ENCODE measurements at places on chromosomes 2 and 18.

GRCh38 chr18:57570162-57570561 is 16.3 kb downstream of the FECH start:
- no peak for DNase-seq

- no peak for DNase-seq
Observed at GRCh38 chr2:123578016-123578415, 447.1 kb upstream of the CNTNAP5 start.

- DNase-seq = no peak
Observed at GRCh38 chr18:8607776-8608742, 1.2 kb upstream of the RAB12 start.

- no peak for DNase-seq
Observed at GRCh38 chr18:78540636-78541529, 438.7 kb upstream of the SALL3 start.

DNA sequence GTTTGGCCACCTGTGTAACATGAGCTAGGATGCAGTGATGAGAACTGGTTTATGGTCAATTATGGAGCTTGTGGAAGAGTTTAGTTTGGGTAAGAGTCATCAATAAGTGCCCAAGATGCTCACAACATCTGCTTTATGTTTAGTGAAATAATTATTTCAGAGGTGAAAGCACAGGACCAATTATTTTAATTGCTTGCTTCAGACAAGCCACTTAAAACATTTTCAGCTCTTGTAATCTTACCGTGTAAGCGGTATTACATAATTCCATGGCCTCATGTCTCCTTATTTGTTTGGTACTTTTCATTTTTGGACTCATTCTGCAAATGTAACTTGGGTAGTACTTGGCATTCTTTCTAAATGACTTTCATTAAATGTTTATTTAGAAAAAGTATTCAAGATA is 5.4 kb downstream of the B3GNT2 start:
- DNase-seq = no peak

DNA sequence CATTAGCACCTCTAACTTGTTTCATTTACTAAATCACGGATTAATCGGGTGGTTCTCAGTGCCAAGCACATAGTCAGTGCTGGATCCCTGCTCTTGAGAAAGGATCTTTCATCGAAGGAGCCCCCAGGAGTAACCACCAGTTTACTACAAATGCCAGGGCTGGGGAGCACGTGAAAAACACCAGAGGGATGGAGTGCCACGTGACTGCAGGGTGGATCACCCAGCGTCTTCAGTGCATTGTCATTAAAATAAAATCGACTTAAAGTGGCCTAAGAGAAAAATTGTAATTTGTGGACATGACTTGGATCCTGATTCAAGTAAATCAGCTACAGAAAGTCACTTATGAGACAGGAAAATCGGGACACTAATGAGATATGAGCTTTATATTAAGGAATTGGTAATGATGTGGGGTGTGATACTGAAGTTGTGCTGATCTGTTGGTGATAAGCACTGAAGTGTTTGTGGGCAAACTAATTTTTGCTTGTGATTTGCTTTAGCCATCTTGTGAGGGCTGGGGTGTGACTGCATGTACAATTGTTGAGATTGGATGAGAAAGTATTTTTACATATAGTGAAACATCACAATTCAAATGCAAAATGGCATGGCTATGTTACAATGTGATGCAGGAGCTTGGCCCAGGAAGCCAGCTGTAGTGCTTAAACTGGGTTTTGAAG is 63.8 kb downstream of the NCK2 start:
- DNase-seq = no peak
